Spinal cord (tissue), 10 donors: ENCODE measurements at places on chromosomes 6 and 20. TPM values are rescaled to one million over a fixed set of nuclear protein-coding genes. Genes with fewer than 3 reads are reported as not detected.

The NOTCH4 gene
- 12.8 TPM for total RNA-seq

The TLDC2 gene
- total RNA-seq: 0.28 TPM

The PTCHD4 gene
- total RNA-seq: 11.7 TPM

The GGT7 gene
- 10.8 TPM for total RNA-seq

The TRIM31 gene
- total RNA-seq: not detected

The PCMTD2 gene
- 79.6 TPM for total RNA-seq

The SYNDIG1 gene
- total RNA-seq: 23.9 TPM

The NKX2-4 gene
- total RNA-seq: not detected

GRCh38 chr6:88548891-88549505 is 382.9 kb upstream of the CNR1 start:
- no peak overlapping the region for H3K27ac ChIP-seq
- no peaks in the 10 kb centered on the region for H3K4me1 ChIP-seq
- H3K4me3 ChIP-seq: no peak overlapping the region
- no peaks in the 10 kb centered on the region for H3K36me3 ChIP-seq
- H3K27me3 ChIP-seq: no peaks in the 10 kb centered on the region

GRCh38 chr6:97160280-97160679 is 122.7 kb downstream of the MMS22L start:
- H3K36me3 ChIP-seq: no peaks in the 10 kb centered on the region
- H3K27ac ChIP-seq: no peak overlapping the region
- H3K4me1 ChIP-seq: no peaks in the 10 kb centered on the region
- no peaks in the 10 kb centered on the region for H3K27me3 ChIP-seq
- no peak overlapping the region for H3K4me3 ChIP-seq

DNA sequence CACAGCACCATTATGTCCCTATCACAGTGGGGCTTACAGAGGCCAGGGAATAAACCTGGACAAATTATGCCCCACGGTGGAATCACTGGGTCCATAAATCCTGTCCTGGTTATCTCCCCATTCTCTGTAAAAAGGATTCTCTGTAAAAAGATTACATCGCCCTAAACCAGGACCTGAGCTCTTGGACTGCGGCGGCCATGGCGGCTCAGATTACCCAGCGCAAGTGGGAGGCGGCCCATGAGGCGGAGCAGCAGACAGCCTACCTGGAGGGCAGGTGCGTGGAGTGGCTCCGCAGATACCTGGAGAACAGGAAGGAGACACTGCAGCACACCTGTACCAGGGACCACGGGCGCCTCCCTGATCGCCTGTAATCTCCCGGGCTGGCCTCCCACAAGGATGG is 8.4 kb upstream of the HLA-A start:
- no peaks in the 10 kb centered on the region for H3K4me1 ChIP-seq
- DNase-seq: no peak
- no peaks in the 10 kb centered on the region for H3K36me3 ChIP-seq
- H3K27ac ChIP-seq: no peak overlapping the region

DNA sequence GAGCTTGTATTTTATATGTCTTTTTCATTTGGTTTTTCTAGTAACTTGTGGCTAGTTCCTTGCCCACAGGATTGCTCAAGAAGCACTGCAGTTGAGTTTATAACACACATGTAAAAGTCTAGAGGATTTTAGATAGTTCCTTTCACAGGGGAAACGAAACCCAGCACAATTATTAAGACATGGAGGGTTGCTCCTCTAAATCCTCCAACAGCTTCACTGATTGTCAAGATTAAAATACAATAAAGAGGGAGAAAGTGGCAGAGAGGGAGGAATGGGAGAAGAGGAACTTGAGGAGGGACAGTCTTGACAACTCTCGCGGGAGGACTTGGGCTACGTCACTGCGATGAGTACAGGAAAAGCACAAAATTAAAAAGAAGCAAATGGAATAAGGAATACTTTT is 9.7 kb upstream of the TBC1D7 start:
- no peaks in the 10 kb centered on the region for H3K27me3 ChIP-seq
- DNase-seq: no peak
- no peak overlapping the region for H3K4me3 ChIP-seq

DNA sequence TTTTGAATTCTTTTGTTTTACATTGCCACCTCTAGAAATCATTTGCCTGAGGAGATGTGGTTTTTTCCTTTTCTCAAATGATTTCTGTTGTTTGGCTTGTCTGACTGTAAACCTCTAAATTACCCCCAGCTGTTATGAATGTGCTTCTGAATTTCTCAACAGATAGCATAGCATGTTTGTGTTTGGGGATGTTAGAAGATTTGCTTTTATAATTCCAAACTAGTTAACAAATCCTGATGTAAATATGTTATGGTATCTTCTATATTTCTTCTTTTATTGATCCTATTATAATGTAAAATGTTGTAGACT is 31.6 kb upstream of the EZR start:
- H3K4me3 ChIP-seq: no peak overlapping the region
- no peak overlapping the region for H3K27ac ChIP-seq
- peaks cover 2% of the 10 kb centered on the region for H3K27me3 ChIP-seq
- no peaks in the 10 kb centered on the region for H3K36me3 ChIP-seq
- H3K4me1 ChIP-seq: peaks cover 11% of the 10 kb centered on the region

DNA sequence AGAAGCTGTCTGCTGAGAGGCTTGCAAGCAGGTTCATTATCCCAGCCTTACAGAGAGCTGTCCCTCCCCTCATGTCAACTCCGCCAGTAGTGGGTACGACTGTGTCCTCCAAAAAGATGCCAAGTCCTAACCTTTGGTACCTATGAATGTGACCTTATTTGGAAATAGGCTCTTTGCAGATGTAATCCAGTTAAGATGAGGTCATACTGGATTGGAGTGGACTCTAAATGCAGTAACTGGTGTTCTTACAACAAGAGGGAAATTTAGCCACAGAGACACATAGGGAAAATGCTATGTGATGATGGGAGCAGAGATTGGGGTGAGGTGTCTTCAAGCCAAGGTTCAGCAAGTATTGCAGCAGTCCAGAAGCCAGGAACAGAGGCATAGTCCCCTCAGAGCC is 90.8 kb upstream of the FOXP4 start:
- no peaks in the 10 kb centered on the region for H3K36me3 ChIP-seq
- no peak overlapping the region for H3K4me3 ChIP-seq
- H3K27me3 ChIP-seq: peaks cover 3% of the 10 kb centered on the region
- H3K27ac ChIP-seq: no peak overlapping the region
- peaks cover 32% of the 10 kb centered on the region for H3K4me1 ChIP-seq

DNA sequence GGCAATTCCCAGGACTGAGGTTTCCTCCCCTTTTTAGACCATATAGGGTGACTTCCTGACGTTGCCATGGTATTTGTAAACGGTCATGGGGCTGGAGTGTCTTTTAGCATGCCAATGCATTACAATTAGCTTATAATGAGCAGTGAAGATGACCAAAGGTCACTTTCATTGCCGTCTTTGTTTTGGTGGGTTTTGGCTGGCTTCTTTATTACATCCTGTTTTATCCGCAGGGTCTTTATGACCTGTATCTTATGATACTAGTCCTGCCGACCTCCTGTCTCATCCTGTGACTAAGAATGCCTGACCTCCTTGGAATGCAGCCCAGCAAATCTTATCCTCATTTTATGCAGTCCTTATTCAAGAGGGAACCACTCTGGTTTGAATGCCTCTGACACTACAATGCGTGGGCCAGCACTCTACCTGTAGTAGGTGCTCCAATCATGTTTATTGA is 190.1 kb downstream of the KCNQ5 start:
- H3K36me3 ChIP-seq: no peaks in the 10 kb centered on the region
- DNase-seq: no peak
- H3K27me3 ChIP-seq: no peaks in the 10 kb centered on the region
- no peak overlapping the region for H3K27ac ChIP-seq

GRCh38 chr6:91781946-91782345 is 1195.1 kb upstream of the MAP3K7 start:
- no peaks in the 10 kb centered on the region for H3K36me3 ChIP-seq
- no peaks in the 10 kb centered on the region for H3K27me3 ChIP-seq
- H3K4me3 ChIP-seq: no peak overlapping the region
- peak; percentile 89 for DNase-seq
- peaks cover 2% of the 10 kb centered on the region for H3K4me1 ChIP-seq

DNA sequence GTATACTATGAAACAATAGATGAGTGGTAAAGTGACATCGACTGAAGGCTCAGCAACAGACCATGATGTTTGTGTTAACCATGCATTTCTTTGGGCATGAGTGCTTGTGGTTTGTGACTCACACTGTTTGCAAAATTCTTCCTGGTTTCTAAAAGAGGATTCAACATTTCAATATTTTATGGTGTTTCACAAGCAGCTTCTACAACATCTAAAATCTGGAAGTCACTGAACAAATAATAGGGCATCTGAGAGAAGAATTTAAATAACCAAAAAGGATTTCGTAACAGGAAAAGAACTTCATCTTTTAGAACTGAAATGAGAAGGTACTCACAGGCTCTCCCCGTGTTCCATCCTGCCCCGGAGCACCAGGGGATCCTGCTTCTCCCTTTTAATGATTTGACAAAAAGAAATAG is 146.2 kb downstream of the COL21A1 start:
- no peaks in the 10 kb centered on the region for H3K4me1 ChIP-seq
- no peak overlapping the region for H3K27ac ChIP-seq
- H3K36me3 ChIP-seq: no peaks in the 10 kb centered on the region
- H3K4me3 ChIP-seq: no peak overlapping the region
- DNase-seq: no peak

- DNase-seq: no peak
- no peak overlapping the region for H3K27ac ChIP-seq
- no peak overlapping the region for H3K4me3 ChIP-seq
- no peaks in the 10 kb centered on the region for H3K4me1 ChIP-seq
- H3K27me3 ChIP-seq: no peaks in the 10 kb centered on the region
Observed at GRCh38 chr6:105226598-105227294, 46.9 kb upstream of the POPDC3 start.

DNA sequence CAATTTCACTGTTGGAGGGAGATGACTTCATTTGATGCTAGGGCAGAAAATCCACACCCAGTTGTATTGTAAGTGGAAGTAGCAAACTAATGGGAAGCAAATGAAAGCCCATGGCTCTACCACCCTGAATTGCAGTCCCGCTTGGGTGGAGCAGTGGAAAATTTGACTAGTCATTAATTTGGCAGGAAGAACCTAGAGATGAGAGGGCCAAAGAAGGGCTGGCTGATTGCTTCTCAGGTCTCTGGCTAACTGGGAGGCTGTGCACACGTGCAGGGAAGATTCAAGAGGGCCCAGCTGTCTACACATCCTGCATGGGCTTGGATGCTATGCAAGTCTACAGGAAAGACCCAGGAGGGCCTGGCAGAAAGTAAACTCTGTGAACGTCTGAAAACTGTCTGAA is 466.2 kb downstream of the TFAP2A start:
- no peaks in the 10 kb centered on the region for H3K36me3 ChIP-seq
- H3K27ac ChIP-seq: no peak overlapping the region
- DNase-seq: no peak
- no peak overlapping the region for H3K4me3 ChIP-seq
- H3K4me1 ChIP-seq: no peaks in the 10 kb centered on the region
- H3K27me3 ChIP-seq: no peaks in the 10 kb centered on the region

- H3K4me1 ChIP-seq: peaks cover 36% of the 10 kb centered on the region
- no peak overlapping the region for H3K4me3 ChIP-seq
- peaks cover 4% of the 10 kb centered on the region for H3K36me3 ChIP-seq
- no peaks in the 10 kb centered on the region for H3K27me3 ChIP-seq
- DNase-seq: no peak
- no peak overlapping the region for H3K27ac ChIP-seq
Observed at GRCh38 chr6:168130697-168131371, 51.8 kb upstream of the FRMD1 start.

DNA sequence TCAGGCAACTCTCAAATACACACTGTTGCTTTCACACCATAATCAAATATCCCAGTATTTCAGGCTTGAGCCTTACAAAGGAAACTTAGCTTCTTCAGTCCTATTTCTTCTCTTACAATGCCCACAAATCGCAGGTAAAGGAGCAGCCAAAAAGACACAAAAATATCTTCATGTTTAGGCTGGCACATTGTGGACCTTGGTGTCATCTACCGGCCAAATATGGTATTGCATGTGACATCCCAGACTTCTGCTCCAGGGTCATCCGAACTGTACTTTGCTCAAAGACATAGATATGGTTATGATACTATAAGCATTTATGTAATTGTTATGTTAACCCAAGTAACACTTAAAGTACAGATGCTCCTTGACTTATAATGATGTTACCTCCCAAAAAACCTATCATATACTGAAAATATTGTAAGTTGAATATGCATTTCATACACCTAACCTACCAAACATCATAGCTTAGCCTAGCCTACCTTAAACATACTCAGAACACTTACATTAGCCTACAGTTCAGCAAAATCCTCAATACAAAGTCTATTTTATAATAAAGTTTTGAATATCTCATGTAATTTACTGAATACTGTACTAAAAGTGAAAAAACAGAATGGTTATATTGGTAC is 4.6 kb downstream of the OR2H2 start:
- H3K27ac ChIP-seq: no peak overlapping the region
- H3K36me3 ChIP-seq: no peaks in the 10 kb centered on the region
- peak; percentile 83 for DNase-seq
- H3K4me3 ChIP-seq: no peak overlapping the region
- no peaks in the 10 kb centered on the region for H3K27me3 ChIP-seq

DNA sequence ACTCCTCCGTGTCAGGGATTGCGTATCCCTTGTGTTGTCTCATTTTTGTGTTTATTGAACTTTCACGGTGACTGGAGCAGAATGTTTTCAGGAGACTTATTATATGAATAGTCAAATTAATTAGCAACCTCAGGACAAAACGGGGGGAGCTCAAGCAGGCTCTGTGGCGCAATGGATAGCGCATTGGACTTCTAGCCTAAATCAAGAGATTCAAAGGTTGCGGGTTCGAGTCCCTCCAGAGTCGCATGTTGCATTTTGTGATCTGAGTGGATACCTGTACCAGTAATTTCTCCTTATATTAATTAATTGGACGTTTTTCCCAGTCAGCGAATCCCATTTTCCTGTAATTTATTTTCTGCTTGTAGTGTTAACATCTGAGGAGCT is 89.1 kb upstream of the ZNF184 start:
- peaks cover 8% of the 10 kb centered on the region for H3K4me1 ChIP-seq
- peaks cover 97% of the 10 kb centered on the region for H3K27me3 ChIP-seq
- no peaks in the 10 kb centered on the region for H3K36me3 ChIP-seq
- H3K27ac ChIP-seq: no peak overlapping the region
- no peak overlapping the region for H3K4me3 ChIP-seq
- no peak for DNase-seq

GRCh38 chr6:150177259-150177951 is 34.6 kb downstream of the PPP1R14C start:
- H3K36me3 ChIP-seq: no peaks in the 10 kb centered on the region
- no peak overlapping the region for H3K27ac ChIP-seq
- H3K4me1 ChIP-seq: peaks cover 18% of the 10 kb centered on the region
- no peaks in the 10 kb centered on the region for H3K27me3 ChIP-seq

DNA sequence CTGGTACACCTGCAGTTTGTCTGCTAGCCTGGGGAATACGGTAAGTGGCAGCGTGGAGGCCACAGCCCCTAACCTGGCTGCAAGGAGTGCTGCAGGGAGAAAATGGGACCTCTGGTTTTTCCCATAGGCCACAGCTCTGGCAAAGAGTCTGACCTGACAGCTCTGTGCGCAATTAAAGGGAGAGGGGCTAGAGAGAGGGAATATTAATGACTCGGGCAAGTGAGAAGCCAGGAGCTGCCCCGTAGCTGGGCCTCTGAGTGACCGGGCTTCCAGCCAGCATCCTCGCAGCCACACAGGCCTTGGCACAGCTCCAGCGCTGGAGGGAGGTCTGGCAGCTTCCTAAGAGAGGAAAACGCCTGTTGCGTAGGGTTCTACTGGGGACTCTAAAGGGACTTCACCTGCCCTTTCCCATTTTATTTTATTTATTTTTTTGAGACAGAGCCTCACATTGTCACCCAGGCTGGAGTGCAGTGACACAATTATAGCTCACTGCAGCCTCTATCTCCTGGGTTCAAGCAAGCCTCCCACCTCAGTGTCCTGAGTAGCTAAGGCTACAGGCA is 18.2 kb upstream of the OCSTAMP start:
- peaks cover 42% of the 10 kb centered on the region for H3K4me1 ChIP-seq
- H3K27me3 ChIP-seq: no peaks in the 10 kb centered on the region
- no peak overlapping the region for H3K4me3 ChIP-seq

- no peak overlapping the region for H3K4me3 ChIP-seq
- no peaks in the 10 kb centered on the region for H3K27me3 ChIP-seq
- H3K4me1 ChIP-seq: no peaks in the 10 kb centered on the region
- no peaks in the 10 kb centered on the region for H3K36me3 ChIP-seq
Observed at GRCh38 chr6:14765721-14766390, 480.0 kb upstream of the JARID2 start.
